ENCODE measurements at places on chromosomes 2 and 18. TPM values are rescaled to one million over a fixed set of nuclear protein-coding genes. Genes with fewer than 3 reads are reported as not detected.

The PGAP1 gene
- total RNA-seq, result 10.0 TPM

The MFSD2B gene
- not detected for total RNA-seq

The SF3B6 gene
- 125 TPM for total RNA-seq

The ANKRD30BL gene
- total RNA-seq, result not detected

The RGPD3 gene
- 0.19 TPM for total RNA-seq

The EML6 gene
- total RNA-seq, result 3.4 TPM

The RALBP1 gene
- 85.3 TPM for total RNA-seq

The DBI gene
- 389 TPM for total RNA-seq

The RBMS1 gene
- total RNA-seq, result 29.1 TPM

The NT5DC4 gene
- not detected for total RNA-seq

The GLI2 gene
- 2.7 TPM for total RNA-seq

The IL37 gene
- total RNA-seq, result not detected

The EEF1B2 gene
- total RNA-seq, result 631 TPM

The CNOT11 gene
- total RNA-seq, result 53.2 TPM

The FBXO41 gene
- total RNA-seq, result 1.1 TPM

The LGALSL gene
- total RNA-seq, result 56.0 TPM

The SPP2 gene
- total RNA-seq, result not detected

The NCKAP5 gene
- 4.5 TPM for total RNA-seq

The IGFBP2 gene
- 159 TPM for total RNA-seq

The SOS1 gene
- 16.9 TPM for total RNA-seq

The ZSWIM2 gene
- not detected for total RNA-seq

The RFTN2 gene
- 1.4 TPM for total RNA-seq

The ALKAL2 gene
- not detected for total RNA-seq

The SAG gene
- total RNA-seq, result not detected

The SPEG gene
- 29.0 TPM for total RNA-seq

The PARD6G gene
- 37.8 TPM for total RNA-seq

The DUSP2 gene
- 10.3 TPM for total RNA-seq

The SLC9A4 gene
- total RNA-seq, result 0.42 TPM

The LRATD1 gene
- 41.8 TPM for total RNA-seq

The NT5C1B gene
- total RNA-seq, result not detected

The SYT4 gene
- not detected for total RNA-seq

The CNDP2 gene
- 66.6 TPM for total RNA-seq

The STEAP3 gene
- 24.1 TPM for total RNA-seq

The CAPG gene
- 301 TPM for total RNA-seq

The DSG1 gene
- total RNA-seq, result 60.2 TPM

The CSRNP3 gene
- 1.5 TPM for total RNA-seq

The MYO3B gene
- total RNA-seq, result 0.38 TPM

The ZNF396 gene
- 2.0 TPM for total RNA-seq

The CIB4 gene
- not detected for total RNA-seq

The KANSL3 gene
- total RNA-seq, result 18.0 TPM

All from esophagus squamous epithelium (tissue), 5 donors.